ENCODE measurements at places on chromosomes 3 and 15. TPM values are rescaled to one million over a fixed set of nuclear protein-coding genes. Genes with fewer than 3 reads are reported as not detected.

GRCh38 chr3:111650378-111651275 is 55.5 kb upstream of the ZBED2 start:
- DNase-seq = no peak

DNA sequence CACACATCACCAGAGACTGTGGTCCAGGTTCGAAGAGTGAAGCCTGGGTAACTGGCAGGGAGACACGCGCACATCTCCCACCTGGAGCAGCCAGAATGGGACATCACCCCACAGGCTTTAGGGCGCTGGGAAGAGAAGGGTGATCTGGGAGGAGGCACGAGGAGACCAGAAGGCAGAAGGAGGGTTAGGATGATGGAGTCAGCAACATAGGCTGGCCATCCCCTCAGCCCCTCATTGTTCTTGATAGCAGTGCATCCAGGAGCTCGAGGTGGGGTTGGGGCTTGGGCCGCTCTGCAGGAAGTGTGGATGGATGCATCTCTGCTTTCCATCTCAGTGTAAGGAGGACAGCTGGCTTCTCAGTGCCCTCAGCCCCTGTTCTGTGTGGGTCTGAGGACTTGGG is 15.2 kb downstream of the PLA2G4F start:
- DNase-seq = no peak

- DNase-seq = no peak
Measured at GRCh38 chr3:4830586-4830914, 148.7 kb upstream of the BHLHE40 start.

- DNase-seq = no peak
Measured at GRCh38 chr3:46890132-46890531, 12.6 kb downstream of the PTH1R start.

The MEX3B gene
- 14.3 TPM for total RNA-seq

Data from H7 (cell line).